ENCODE measurements at places on chromosomes 4 and X.

DNA sequence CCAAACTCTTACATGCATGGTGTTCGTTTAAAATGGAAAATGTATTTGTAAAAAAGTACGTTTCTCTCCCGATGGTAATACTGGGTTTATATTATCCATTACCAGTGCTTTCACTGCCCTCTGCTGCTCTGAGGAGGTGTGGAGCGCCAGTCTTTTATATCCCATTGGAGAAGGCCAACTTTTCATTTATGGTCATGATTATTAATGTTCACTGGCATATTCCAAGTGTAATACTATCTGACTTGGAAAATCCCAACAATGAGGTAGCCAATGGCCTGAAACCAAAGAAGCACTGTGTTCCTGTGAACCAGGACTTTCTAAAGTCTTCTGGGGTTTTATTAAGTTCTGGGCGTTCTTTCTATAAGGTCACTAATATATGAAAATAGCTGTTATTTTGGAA is 80.7 kb downstream of the SYNPO2 start:
- H3K4me3 ChIP-seq, result no peak overlapping the region
- no peaks in the 10 kb centered on the region for H3K27me3 ChIP-seq
- H3K27ac ChIP-seq, result no peak overlapping the region
- peak; percentile 64 for DNase-seq

DNA sequence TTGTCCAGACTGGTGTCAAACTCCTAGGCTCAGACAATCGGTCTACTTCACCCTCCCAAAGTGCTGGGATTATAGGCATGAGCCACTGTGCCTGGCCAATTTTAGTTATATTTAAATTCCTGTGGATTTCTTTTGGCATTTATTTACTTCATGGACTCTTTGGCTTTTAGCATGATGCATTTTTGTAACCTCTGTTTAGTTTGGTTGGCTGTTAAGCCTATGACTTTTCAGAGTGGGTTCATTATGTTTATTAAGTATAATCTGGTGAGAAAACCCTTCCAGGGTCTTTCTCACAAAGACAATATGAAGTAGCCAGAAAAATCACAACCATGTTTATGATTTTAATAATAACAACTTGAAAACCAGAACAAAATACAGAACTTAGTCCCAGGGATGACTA is 49.4 kb downstream of the USP38 start:
- H3K27me3 ChIP-seq, result no peaks in the 10 kb centered on the region
- H3K36me3 ChIP-seq, result no peaks in the 10 kb centered on the region
- no peak overlapping the region for H3K27ac ChIP-seq
- DNase-seq, result no peak
- H3K4me3 ChIP-seq, result no peak overlapping the region
- no peaks in the 10 kb centered on the region for H3K4me1 ChIP-seq

GRCh38 chrX:118495958-118496762 is 545 bp downstream of the DOCK11 start:
- H3K4me3 ChIP-seq, result peak overlapping the region; percentile 82
- peaks cover 16% of the 10 kb centered on the region for H3K4me1 ChIP-seq
- H3K27ac ChIP-seq, result peak overlapping the region; percentile 45
- peak; percentile 90 for DNase-seq

GRCh38 chr4:90996813-90997212 is 869.6 kb downstream of the CCSER1 start:
- no peak for DNase-seq
- no peaks in the 10 kb centered on the region for H3K4me1 ChIP-seq
- no peaks in the 10 kb centered on the region for H3K36me3 ChIP-seq
- H3K4me3 ChIP-seq, result no peak overlapping the region

DNA sequence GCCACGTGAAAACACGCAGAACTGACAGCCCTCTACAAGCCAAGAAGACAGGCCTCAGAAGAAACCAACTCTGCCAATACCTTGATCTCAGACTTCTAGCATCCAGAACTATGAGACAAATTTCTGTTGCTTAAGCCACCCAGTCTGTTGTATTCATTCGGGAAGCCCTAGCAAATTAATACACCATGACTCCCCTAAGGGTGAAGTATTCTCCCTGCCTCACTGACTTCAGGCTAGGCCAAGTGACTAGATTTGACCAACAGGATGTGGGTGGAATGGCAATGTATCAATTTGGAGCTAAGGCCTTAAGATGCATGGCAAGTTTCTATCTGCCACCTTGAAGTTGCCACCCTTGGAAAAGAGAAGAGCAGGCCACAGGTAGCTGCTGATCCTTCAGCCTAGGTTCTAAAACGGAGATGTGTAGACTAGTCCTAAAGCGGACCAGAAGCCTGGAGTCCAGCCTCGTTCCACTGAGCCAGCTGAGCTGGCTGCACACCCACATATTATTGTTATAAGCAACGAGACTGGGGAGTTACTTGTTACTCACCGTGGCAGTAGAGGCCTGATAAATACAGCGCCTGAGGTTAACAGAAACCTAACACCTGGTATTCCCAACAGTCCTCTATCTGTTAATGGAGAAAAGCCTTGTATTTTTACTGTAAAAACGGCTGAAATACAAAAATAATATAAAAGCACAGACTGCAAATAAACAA is 16.4 kb downstream of the SCARB2 start:
- no peak for DNase-seq
- H3K36me3 ChIP-seq, result no peaks in the 10 kb centered on the region
- H3K27ac ChIP-seq, result no peak overlapping the region
- no peaks in the 10 kb centered on the region for H3K27me3 ChIP-seq
- H3K4me3 ChIP-seq, result no peak overlapping the region

- no peak overlapping the region for H3K27ac ChIP-seq
- H3K4me3 ChIP-seq, result no peak overlapping the region
- no peaks in the 10 kb centered on the region for H3K27me3 ChIP-seq
- DNase-seq, result no peak
- no peaks in the 10 kb centered on the region for H3K36me3 ChIP-seq
- H3K4me1 ChIP-seq, result no peaks in the 10 kb centered on the region
These were observed 177.5 kb upstream of the NUDT10 start for GRCh38 chrX:51155157-51155556.

DNA sequence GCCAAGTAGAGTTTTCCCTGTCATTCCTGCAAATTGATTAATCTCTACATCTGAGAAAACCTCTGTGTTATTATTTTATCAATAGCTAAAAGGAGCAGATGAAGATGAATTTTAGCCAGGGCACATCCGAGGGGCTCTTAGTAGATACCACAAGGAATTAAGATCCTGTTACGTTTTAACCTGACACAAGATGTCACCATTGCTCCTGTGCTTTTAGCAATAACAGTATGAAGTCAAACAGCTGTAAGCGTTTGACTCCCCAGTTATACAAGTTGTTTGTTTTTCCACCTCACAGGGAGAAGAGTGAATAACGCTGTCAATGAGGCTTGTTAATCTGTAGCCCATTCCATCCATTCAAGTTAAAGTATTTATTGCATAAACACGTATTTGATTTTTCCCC is 76.0 kb upstream of the AP1S2 start:
- peaks cover 20% of the 10 kb centered on the region for H3K4me1 ChIP-seq
- H3K27ac ChIP-seq, result no peak overlapping the region
- H3K27me3 ChIP-seq, result no peaks in the 10 kb centered on the region
- no peak overlapping the region for H3K4me3 ChIP-seq
- DNase-seq, result peak; percentile 75
- no peaks in the 10 kb centered on the region for H3K36me3 ChIP-seq

- H3K27me3 ChIP-seq, result no peaks in the 10 kb centered on the region
These were observed 33.9 kb downstream of the SEC24D start for GRCh38 chr4:118801895-118802575.

- DNase-seq, result peak; percentile 88
- H3K4me1 ChIP-seq, result no peaks in the 10 kb centered on the region
- H3K4me3 ChIP-seq, result no peak overlapping the region
- H3K36me3 ChIP-seq, result no peaks in the 10 kb centered on the region
- no peaks in the 10 kb centered on the region for H3K27me3 ChIP-seq
These were observed 131.0 kb downstream of the DCLK2 start for GRCh38 chr4:150209140-150209829.

- no peaks in the 10 kb centered on the region for H3K27me3 ChIP-seq
- no peaks in the 10 kb centered on the region for H3K4me1 ChIP-seq
- no peak overlapping the region for H3K27ac ChIP-seq
- no peaks in the 10 kb centered on the region for H3K36me3 ChIP-seq
These were observed 483.2 kb downstream of the SMARCA1 start for GRCh38 chrX:129040124-129040523.

- H3K27ac ChIP-seq, result no peak overlapping the region
- DNase-seq, result no peak
- H3K27me3 ChIP-seq, result no peaks in the 10 kb centered on the region
These were observed 10.3 kb downstream of the NOCT start for GRCh38 chr4:139025841-139026240.

- H3K4me1 ChIP-seq, result no peaks in the 10 kb centered on the region
- no peaks in the 10 kb centered on the region for H3K36me3 ChIP-seq
- H3K27ac ChIP-seq, result no peak overlapping the region
- no peak overlapping the region for H3K4me3 ChIP-seq
These were observed 138.8 kb upstream of the BANK1 start for GRCh38 chr4:101651778-101652177.

GRCh38 chr4:188732131-188732530 is 592.9 kb downstream of the TRIML1 start:
- DNase-seq, result no peak
- H3K4me3 ChIP-seq, result no peak overlapping the region
- no peaks in the 10 kb centered on the region for H3K4me1 ChIP-seq
- H3K27me3 ChIP-seq, result no peaks in the 10 kb centered on the region
- no peak overlapping the region for H3K27ac ChIP-seq

GRCh38 chrX:25005382-25006185 is 10.2 kb downstream of the ARX start:
- no peak overlapping the region for H3K4me3 ChIP-seq
- H3K27me3 ChIP-seq, result no peaks in the 10 kb centered on the region
- no peak overlapping the region for H3K27ac ChIP-seq
- no peaks in the 10 kb centered on the region for H3K36me3 ChIP-seq
- H3K4me1 ChIP-seq, result no peaks in the 10 kb centered on the region

GRCh38 chr4:126028876-126029275 is 714.1 kb downstream of the FAT4 start:
- no peak for DNase-seq
- no peaks in the 10 kb centered on the region for H3K27me3 ChIP-seq
- H3K4me3 ChIP-seq, result no peak overlapping the region
- no peak overlapping the region for H3K27ac ChIP-seq
- no peaks in the 10 kb centered on the region for H3K4me1 ChIP-seq

GRCh38 chr4:8478801-8479744 is 38.5 kb downstream of the TRMT44 start:
- DNase-seq, result no peak
- no peak overlapping the region for H3K4me3 ChIP-seq
- H3K36me3 ChIP-seq, result no peaks in the 10 kb centered on the region
- H3K4me1 ChIP-seq, result no peaks in the 10 kb centered on the region
- no peaks in the 10 kb centered on the region for H3K27me3 ChIP-seq

GRCh38 chrX:110251526-110251925 is 66.4 kb downstream of the AMMECR1 start:
- no peaks in the 10 kb centered on the region for H3K36me3 ChIP-seq
- no peaks in the 10 kb centered on the region for H3K27me3 ChIP-seq
- no peak overlapping the region for H3K27ac ChIP-seq
- peaks cover 5% of the 10 kb centered on the region for H3K4me1 ChIP-seq

DNA sequence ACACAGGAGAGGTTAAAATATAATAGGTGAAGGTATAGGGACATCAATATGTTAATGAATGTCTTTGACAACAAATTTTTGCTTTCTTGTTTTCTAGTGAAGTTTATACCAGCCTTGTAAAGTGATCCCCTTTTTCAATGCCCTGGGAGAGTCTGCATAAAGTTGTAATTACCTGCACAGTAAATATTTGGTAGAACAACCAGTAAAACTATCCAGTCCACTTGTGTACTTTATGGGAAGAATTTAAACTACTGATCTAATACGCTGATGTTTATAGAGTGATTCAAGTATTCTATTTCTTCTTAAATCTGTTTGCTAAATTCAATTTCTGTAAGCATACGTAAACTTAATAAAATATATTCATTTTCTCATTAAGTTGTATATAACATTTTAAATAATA is 103.3 kb downstream of the GPM6A start:
- no peaks in the 10 kb centered on the region for H3K4me1 ChIP-seq
- H3K4me3 ChIP-seq, result no peak overlapping the region
- no peak overlapping the region for H3K27ac ChIP-seq
- no peaks in the 10 kb centered on the region for H3K27me3 ChIP-seq

GRCh38 chr4:33746979-33747378 is 2497.3 kb downstream of the ARAP2 start:
- no peaks in the 10 kb centered on the region for H3K36me3 ChIP-seq
- H3K27ac ChIP-seq, result no peak overlapping the region
- no peaks in the 10 kb centered on the region for H3K4me1 ChIP-seq

- no peaks in the 10 kb centered on the region for H3K4me1 ChIP-seq
- H3K36me3 ChIP-seq, result no peaks in the 10 kb centered on the region
- no peak overlapping the region for H3K27ac ChIP-seq
- H3K4me3 ChIP-seq, result no peak overlapping the region
These were observed 29.9 kb downstream of the XG start for GRCh38 chrX:2781698-2782097.

DNA sequence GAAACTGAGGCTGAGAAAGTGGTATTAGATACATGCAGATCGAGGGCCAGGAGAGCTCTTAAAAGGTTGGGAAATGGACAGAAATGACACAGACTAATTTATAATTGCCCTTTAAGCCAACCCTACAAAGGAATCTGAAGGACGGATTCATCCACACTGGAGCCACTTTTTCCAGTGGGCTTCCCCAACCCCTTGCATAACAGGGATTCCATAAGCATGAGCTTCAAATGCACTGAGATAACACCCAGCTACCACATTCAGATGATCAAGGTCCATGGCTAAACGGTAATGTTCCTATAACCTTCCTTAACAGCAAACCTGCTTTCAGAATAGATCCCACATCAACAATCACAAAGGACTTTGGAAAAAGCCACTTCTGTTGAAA is 34.2 kb downstream of the PLAC1 start:
- 0 out of 2 replicates have a peak, but pooled peaks cover 3% of the 10 kb centered on the region for H3K27me3 ChIP-seq
- H3K27ac ChIP-seq, result no peak overlapping the region
- H3K4me3 ChIP-seq, result no peak overlapping the region
- no peak for DNase-seq

GRCh38 chrX:48179691-48180090 is 16.9 kb downstream of the SSX5 start:
- H3K4me3 ChIP-seq, result no peak overlapping the region
- no peaks in the 10 kb centered on the region for H3K36me3 ChIP-seq
- H3K27me3 ChIP-seq, result no peaks in the 10 kb centered on the region
- H3K27ac ChIP-seq, result no peak overlapping the region

DNA sequence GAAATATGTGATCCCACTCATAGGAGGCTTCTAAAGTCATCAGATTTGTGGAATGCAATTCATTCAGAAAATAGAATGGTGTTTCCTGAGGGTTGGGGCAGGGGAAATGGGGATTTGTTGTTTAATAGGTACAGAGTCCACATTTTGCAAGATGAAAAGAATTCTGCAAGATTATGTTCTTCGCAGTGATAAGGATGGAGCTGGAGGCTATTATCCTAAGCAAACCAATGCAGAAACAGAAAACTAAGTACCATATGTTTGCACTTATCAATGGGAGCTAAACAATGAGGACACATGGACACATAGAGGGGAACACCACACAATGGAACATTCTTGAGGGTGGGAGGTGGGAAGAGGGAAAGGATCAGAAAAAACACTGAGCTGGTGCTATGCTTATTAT is 144.3 kb upstream of the NLGN4X start:
- no peaks in the 10 kb centered on the region for H3K4me1 ChIP-seq
- H3K36me3 ChIP-seq, result no peaks in the 10 kb centered on the region
- no peak overlapping the region for H3K27ac ChIP-seq
